ENCODE measurements at places on chromosomes 7 and 10. TPM values are rescaled to one million over a fixed set of nuclear protein-coding genes. Genes with fewer than 3 reads are reported as not detected.

DNA sequence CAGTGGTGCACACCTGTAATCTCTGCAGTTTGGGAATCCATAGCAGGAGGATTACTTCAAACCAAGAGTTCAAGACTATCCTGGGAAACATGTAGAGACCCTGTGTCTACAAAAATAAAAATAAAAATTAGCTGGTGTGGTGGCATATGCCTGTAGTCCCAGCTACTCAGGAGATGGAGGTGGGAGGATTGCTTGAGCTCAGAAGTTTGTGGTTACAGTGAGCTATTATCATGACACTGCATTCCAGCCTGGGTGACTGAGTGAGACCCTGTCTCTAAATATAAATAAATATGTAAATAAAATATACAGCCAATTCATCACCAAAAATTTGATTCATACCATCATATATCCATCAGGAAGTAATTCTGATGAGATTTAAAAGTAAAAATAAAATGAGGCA is 60.9 kb downstream of the ANKRD7 start:
- DNase-seq = no peak

- no peak for DNase-seq
These were observed 4.2 kb downstream of the ANLN start for GRCh38 chr7:36393826-36394225.

The CADPS2 gene
- 12.1 TPM for total RNA-seq

GRCh38 chr7:137354396-137354795 is 10.9 kb upstream of the PTN start:
- no peak for DNase-seq

The DENND2A gene
- total RNA-seq = 8.2 TPM

- no peak for DNase-seq
These were observed 9.9 kb downstream of the CRPPA start for GRCh38 chr7:16411391-16411790.

Measured in left colon (tissue), 2 donors.